ENCODE measurements at places on chromosomes 2 and 18. TPM values are rescaled to one million over a fixed set of nuclear protein-coding genes. Genes with fewer than 3 reads are reported as not detected.

Gene KIAA2012
- 0.05 TPM for total RNA-seq

Gene SERPINB4
- not detected for total RNA-seq

Gene BOD1L2
- not detected for total RNA-seq

Gene SLC4A5
- total RNA-seq, result not detected

Gene C2orf74
- not detected for total RNA-seq

All from HT-29 (cell line).